H9 (cell line): ENCODE measurements at places on chromosomes 4 and X. TPM values are rescaled to one million over a fixed set of nuclear protein-coding genes. Genes with fewer than 3 reads are reported as not detected.

OTC gene
- not detected in 2 replicates for total RNA-seq

DNA sequence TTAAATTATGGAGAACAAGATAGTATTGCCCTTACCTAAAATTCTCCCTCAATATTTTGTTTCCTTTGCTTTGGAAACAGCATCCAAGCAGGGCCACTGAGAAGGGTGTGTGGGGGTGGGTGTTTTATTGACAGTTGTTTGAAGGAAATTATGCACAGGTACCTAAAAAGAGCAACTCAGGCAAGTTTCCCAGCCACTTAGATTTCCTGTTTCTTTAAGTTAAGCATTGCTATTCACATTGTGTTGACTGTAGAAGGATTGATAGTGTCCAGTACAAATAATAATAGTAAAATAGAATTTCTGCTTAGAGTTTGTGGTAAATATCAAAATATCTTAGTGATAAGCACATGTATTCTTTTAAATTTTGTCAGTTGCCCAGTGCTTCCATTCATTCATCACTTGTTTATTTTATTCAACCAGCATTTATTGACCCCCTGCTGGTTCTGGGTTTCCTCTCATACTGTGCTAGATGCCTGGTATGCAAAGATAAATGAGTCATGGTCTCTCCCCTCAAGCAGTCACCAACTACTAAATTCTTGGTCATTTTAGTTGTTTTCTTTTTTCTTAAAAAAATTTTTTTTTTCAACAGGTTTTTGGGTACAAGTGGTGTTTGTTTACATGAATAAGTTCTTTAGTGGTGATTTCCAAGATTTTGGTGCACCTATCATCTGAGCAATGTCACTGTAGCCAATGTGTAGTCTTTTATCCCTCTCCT, 50.0 kb downstream of the GALNT7 start:
- no peak for DNase-seq

GPR119 gene
- not detected in 2 replicates for total RNA-seq

DNA sequence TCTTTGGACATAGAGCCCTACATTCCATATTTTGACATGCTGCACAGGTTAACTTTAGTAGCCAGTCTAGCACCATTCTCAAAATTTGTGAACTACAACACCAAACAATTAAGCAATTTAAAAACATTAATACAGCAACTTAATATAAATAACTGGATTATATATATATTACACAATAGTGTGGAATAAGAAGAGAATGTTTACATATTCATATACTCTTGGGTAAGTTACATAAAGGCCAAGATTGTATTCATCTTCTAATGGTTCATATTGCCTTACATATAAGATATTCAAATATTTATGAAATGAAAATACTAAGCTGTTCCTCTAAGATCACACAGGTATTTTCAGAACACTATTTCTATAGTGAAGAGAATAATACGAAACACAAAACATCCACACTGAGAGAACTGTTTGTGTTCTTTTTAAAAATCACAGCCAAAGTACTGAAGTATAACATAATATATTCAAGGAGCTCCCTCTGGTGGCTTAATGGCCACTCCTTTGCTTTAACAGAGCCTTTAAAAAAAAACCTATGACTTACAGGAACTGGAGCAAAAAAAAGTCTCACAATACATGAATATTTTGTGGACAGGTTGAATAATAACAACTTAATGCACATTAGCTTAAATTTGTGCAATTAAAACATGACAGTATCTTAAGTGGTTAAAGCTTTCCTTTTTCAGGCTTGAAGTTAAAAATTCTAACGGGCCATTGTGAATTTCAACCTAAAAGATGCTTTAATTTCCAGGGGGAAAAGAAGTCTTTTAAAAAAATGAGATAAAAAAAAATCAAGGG, 46.2 kb downstream of the NEK1 start:
- DNase-seq = no peak

DNA sequence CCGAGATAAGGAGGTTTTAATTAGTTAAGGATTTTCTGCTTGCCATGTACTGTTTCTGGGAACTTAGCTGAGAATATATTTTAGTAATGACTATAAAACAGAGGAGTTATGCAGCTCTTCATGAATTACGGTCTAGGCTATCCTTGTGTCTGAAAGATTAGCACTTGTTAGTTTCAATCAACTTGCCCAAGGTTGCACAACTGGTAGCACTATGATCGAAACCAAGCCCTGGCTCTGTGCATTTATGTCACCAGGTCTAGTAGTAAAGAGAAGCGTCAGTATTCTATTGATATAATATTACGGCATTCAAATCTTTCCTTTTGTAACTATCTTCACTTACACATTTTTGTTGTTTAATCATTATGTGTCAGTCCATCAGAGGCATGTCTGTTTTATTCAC, 176.0 kb downstream of the TLL1 start:
- no peak for DNase-seq
